ENCODE measurements at places on chromosomes 6 and 20.
A peak's percentile ranks its signal among the peaks of the same experiment; 100 is the strongest.

- DNase-seq: no peak
Measured at GRCh38 chr20:57715268-57715904, 5.6 kb upstream of the PMEPA1 start.

DNA sequence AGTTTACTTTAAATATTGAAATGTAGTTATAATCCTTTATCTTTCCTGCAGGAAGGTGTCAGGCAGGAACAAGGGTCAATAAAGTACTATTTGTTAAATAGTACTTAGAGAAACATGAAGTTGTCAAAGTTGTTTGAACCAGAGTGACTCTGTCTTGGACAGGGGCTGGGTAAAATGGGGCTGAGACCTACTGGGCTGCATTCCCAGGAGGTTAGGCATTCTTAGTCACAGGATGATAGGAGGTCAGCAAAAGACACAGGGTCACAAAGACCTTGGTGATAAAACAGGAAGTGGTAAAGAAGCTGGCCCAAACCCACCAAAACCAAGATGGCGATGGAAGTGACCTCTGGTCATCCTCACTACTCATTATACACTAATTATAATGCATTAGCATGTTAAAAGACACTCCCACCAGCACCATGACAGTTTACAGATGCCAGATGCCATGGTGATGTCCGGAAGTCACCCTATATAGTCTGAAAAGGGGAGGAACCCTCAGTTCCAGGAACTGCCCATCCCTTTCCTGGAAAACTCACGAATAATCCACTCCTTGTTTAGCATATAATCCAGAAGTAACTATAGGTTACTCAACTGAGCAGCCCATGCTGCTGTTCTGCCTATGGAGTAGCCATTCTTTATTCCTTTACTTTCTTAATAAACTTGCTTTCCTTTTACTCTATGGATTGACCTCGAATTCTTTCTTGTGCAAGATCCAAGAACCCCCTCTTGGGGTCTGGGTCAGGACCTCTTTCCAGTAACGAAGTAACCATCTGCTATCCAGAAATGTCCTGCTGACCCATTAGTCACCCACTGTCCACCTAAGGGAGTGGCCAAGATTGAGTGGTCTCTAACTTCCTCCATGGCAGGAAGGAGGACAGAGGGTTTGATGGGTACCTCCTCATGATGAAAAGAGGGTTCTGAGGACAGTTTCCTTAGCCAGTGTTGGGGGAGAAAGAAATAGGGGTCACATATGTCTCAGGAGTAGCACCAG lies 19.6 kb downstream of the SLC22A2 start:
- DNase-seq: no peak

DNA sequence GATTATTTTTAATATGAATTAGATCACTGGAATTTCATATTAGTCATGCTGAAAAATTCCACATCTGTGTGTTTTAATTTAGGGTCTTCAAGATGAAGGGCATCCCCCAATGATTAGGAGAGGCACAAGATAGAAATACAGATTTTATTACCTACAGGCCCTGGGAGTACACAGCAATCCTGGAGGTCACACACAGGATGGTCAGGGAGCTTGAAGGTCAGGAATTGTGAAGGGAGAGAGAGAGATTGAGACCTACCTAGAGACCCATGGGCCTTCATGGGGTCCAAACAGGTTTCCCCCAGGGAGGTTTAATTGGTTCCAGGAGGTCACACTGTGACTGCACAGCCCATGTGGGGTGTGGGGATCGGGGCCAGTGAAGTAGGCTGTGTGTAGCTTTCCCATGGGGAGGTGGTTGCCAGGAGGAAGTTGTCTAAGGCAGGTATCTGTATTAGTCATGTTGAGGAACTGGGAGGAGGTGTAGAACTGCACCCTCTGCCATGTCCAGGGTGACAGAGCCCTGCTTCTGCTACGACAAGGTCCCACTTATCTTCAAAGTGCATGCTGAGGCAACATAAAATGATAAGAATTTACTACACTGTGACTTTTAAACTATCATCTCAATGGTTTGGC lies 18.3 kb downstream of the SNX9 start:
- no peak for DNase-seq

DNA sequence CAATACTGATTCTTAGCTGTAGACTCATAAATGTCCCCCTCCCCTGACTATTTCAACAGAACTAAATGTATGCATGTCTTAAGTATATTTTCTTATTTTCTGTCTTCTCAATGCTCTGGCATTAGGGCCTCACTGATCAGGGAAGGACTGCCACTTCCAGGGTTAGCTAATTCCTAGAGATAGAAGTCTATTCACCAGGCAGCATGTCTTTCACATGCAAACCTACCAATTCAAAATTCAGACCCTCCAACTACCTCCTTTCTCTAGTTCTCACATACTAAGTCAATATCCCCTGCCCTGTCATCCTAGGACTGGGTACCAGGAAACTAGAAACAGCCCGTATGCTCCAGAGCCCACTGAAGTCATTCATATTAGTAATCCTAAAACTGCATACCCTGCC lies 132.3 kb downstream of the RALGAPA2 start:
- no peak for DNase-seq

- no peak for DNase-seq
Measured at GRCh38 chr6:157864185-157864761, 41.2 kb downstream of the SNX9 start.

DNA sequence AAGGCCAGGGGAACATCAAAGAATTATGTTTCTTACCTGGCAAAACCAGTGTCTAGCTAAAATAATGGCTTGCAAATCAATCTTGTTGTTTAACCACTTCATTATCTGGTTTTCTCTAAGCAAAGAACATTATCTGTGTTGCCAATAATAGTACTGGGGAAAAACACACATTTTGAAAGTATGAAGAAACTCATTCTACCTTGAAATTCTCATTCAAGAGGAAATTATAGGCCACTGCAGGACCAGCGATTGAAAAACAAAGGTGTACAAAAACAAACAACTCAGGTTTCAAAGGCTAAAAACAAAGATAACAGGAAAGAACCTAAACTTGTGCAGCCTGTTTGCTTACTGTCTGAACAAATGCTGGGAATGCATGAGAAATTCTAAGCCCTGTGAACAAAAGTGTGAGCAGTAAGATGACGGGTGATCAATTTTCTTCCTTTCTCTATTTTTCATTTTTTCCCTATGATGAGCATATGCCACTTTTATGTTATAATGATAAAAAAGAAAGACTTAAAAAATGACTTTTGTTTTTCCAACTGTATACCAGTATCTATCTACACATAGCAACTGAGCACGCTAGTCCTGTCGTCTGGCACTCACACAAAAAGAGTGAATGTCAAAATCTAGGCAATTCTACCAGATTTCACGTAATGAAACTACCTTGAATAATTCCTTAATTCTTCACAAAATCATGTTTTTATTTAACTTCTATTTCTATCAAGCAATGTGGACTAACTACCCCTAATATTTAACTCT lies 117.9 kb downstream of the SGK1 start:
- DNase-seq: no peak

GRCh38 chr6:75611702-75612375 lies 10.2 kb downstream of the SENP6 start:
- no peak for DNase-seq

DNA sequence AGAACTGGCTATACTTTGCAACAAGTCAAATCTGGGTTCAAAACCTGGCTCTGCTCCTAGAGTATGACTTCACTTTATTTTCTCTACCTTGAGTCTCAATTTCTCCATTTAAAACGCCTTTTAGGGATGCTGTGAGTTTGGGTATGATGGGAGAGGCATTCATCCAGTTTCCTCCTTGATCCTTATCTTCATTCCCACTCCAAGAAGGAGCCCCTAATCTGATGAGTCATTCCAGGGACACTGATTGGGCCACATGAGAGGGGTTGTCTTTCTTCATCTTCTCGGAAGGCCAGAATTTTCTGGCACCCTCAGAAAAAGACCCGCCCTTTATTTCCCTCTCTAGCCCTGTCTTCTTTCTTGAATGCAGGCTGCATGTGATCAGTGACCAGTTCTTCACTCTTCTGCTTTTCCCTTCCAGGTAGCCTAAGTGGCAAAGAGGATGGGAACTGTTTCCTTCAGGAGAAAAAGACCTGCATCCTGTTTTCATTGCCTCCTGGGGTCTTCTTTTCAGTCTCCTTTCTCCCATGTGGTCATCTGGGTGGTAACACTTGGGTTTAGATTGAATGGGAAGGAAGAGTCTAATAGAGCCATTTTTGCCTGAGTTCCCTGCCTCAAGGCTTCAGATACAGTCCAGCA lies 32.1 kb upstream of the PNRC1 start:
- DNase-seq: no peak

DNA sequence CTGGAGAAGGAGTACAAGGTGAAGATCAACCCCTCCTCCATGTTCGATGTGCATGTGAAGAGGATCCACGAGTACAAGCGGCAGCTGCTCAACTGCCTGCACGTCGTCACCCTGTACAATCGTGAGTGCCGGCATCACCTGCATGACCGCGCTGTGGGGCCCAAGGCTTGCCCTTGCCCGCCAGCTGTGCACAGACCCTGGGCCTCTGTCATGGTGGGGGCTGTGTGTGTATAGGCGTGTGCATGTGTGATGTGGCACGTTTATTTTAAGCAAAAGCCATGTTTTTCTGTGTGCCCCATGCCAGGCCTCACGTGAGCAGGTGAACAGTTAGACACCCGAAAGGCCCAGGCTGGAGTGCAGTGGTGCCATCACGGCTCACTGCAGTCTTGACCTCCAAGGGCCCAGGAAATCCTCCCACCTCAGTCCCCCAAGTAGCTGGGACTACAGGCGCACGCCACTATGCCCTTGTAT lies 36.3 kb downstream of the PYGB start:
- DNase-seq: no peak

GRCh38 chr6:136014454-136015437 lies 163.2 kb downstream of the PDE7B start:
- peak; percentile 98 for DNase-seq

DNA sequence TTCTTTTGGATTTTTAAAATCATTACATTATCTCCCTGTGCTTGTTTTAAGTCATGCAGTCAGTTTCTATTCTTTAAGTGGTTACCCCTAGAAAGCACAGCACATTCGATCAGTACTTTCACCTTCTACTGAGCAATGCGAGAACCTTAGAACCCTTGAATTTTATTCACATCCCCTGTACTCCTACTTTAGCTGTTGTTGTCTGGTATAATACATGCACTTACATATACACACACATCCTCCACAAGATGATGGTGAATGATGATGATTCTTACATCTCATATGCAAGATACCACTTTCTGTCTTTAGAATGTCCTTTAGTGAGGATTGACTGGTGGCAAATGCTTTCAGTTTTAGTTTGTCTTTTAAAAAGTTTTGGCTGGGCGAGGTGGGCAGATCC lies 5.7 kb downstream of the CDC40 start:
- no peak for DNase-seq

DNA sequence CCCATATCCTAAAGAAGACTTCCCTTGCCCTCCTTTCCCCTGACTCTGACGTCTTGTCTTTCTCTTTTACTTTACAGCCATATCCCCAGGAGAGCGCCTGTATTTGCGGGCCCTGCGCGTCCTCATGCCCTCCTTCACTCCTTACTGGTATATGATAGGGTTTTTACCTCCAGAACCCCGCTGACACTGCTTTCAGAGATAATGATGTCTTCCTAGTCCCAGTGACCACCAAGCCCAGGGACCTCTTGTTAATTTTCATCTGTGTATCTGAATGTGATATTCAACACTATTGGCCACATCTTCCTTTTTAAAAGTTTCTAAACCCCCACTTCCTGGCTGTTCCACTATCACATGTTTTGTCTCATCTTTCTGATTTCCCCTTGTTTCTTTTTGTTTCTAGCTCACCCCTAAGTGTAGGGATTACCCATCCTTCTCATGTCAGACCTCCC lies 102.0 kb downstream of the HIVEP1 start:
- DNase-seq: no peak

- no peak for DNase-seq
Measured at GRCh38 chr6:4743062-4743461, 33.1 kb upstream of the CDYL start.

- DNase-seq: no peak
Measured at GRCh38 chr20:14208956-14209355, 128.5 kb downstream of the FLRT3 start.

DNA sequence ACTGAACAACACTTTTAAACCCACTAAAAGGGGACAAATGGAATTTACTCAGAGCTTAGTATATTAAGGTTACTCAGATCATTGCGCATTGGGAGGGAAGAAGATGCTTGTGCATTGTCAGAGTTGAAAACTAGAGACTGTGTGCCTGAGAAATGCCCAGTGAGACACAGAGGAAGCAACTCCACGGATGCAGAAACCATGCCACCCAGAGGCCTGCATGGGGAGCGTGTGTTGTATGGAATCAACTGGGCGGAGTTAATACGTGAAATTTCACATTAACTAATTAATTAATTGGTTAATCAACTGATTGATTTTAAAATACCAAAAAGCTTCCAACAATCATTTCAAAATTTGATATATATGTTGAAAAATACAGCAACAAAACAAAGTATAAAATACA lies 391.6 kb downstream of the PLCB1 start:
- no peak for DNase-seq

GRCh38 chr6:25714765-25715164 lies 39.8 kb upstream of the SLC17A4 start:
- no peak for DNase-seq

DNA sequence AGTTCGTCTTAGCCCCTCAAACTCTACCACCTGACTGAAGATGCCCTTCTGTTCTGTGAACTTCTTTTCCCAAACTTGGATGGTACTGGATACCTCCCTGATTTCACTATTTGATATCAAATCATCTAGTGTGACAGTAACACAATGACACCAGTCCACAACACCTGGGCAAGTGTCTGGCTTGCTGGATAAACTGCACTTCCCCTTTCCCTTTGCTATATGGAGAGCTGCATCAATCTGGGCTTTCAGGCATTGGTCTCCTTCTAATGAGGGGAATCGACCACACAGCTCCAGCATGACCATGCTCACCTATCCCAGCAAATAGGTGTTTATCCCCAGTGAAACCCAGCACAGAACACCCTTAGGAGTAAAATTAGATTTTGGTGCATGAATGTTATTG lies 3.1 kb downstream of the F13A1 start:
- no peak for DNase-seq

GRCh38 chr6:83055366-83055964 lies 10.2 kb downstream of the UBE3D start:
- peak; percentile 14 for DNase-seq

- DNase-seq: no peak
Measured at GRCh38 chr6:29368765-29369164, at the start of gene OR5V1. TSS of gene OR5V1 (minus strand) at chr6:29368865. CDS start at chr6:29356195, 12,670 bp downstream.

DNA sequence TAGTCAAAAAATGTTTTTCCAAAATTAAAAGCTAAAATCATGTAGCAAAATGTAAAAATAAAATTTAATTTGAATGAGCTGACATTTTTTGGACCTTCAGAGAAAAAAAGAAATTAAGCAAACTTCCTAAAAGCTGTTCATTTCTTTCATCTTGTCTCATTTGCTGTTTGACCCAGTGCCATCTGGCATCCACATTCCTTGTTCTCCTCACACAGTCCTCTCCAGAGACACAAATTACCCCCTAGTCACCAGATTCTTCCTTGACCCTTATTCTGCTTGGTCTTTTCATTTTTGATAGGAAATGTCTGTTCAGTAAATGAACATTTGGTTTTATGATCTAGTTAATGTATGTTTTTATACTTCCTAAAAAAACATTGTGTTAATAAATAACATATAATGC lies 55.2 kb downstream of the HDDC2 start:
- DNase-seq: no peak
